ENCODE measurements at places on chromosomes 6 and 20. TPM values are rescaled to one million over a fixed set of nuclear protein-coding genes. Genes with fewer than 3 reads are reported as not detected.
A peak's percentile ranks its signal among the peaks of the same experiment; 100 is the strongest.

The FAM110A gene
- total RNA-seq, result 2.0 TPM

DNA sequence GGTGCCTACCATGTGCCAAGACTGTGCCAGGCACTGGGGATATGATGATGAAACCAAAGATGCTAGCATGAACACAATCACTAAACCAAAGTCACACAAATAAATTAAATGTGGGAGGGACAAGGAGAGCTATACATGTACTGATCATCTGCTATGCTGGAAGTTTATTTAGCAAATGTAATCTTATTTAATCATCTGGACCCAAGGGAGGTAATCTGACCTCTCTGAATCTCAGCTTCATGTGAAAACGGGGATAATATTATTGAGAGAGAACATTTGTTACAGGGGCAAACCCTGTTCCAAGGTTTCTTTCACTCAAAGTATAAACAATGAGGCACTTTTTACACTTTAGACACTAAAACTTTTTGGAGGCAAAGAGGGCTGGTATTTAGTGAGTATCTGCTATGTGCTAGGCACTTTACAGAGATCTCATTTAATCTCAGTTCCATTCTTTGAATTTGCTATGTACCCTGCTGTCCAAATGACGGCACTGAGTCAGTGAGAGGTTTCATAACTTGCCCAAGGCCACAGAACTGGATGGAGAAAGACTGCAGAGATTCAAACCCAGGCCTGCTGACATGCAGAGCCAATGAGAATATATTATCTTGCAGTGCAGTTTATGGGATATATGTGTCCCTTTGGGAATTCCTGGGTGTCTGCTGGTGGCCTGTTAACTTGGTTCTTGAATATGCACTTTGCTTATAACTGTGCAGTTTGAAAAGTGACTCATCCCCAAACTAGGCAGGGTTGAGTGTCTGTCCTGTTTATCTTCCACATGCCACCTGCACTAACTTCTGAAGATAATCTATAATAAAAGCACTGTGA is 3.3 kb upstream of the ASXL1 start:
- DNase-seq, result no peak

- no peak for DNase-seq
Observed at GRCh38 chr6:26104457-26105108, 17.4 kb downstream of the HFE start.

The SLC4A11 gene
- 0.11 TPM for total RNA-seq

The SFT2D1 gene
- total RNA-seq, result 19.3 TPM

The ZNF831 gene
- total RNA-seq, result 0.05 TPM

DNA sequence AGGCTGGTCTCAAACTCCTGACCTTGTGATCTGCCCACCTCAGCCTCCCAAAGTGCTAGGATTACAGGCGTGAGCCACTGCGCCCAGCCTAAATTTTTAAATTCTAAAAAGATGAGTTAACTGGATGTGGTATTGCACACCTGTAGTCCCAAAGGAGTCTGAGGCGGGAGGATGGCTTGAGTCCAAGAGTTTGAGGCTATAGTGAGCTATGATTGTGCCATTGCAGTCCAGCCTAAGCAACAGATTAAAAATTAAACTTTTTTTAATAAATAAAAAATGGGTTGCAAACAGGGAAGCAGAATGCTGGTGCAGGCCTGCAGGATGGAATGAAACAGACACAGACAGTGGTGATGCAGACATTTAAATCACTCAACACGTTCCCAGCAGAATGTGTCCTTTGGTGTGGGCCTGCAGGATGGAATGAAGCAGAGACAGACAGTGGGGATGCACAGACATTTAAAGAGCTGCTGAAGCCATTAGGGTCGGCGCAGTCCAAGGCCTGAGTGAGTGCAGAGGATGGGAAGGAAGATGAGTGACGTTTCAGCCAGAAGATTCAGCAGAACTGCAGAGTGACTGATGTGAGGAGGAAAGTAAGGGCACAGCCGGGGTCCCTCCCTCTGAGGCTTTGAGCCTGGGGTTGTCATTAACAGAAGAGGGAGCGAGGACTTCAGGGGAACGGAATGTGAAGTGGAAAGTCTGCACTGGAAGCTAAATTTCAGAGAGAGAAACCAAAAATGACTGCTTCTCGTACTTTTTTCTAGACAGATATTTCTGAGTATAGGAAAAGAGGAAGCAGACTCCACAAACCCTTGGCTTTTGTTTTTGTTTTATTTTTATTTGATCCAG is 117.5 kb downstream of the RIN2 start:
- DNase-seq, result peak; percentile 29

DNA sequence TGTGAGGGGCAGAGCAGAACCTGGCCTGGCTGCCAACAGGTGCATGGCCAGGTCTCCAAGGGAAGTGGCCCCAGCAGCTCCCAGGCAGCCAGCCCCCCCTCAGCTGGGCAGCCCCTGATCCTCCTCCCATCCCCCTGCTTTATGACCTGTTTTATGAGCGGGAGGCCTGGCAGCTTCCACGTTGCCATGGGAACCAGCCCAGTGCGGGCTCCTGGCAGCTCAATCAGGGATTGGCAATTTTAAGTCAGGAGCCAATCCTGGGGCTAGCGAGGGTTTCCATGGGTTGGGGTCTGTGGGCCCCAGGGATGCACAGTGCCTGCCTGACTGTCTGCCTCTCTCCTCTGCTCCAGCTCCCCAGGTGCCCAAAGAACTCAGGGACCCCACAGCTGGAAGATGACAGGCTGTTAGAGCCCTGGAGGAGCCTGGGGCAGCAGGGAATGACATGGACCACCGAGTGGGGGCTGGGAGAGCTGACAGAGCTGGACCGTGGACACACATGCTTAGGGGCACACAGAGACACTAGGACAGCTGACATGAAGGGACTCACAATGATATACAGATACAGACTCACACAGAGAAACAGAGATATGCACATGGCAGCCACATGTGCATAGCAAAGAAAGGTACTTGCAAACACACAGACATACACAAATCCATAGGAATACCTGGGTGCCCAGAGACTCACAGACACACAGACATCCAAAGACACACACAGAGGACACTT is 56.5 kb upstream of the SIRPA start:
- DNase-seq, result no peak

The KLHDC3 gene
- total RNA-seq, result 108 TPM

The BANF2 gene
- total RNA-seq, result not detected

The ZBP1 gene
- not detected for total RNA-seq

GRCh38 chr20:41145821-41146620 is 8.7 kb downstream of the PLCG1 start:
- peak; percentile 61 for DNase-seq

GRCh38 chr6:69816569-69816968 is 19.8 kb upstream of the LMBRD1 start:
- no peak for DNase-seq

The DDRGK1 gene
- 30.0 TPM for total RNA-seq

DNA sequence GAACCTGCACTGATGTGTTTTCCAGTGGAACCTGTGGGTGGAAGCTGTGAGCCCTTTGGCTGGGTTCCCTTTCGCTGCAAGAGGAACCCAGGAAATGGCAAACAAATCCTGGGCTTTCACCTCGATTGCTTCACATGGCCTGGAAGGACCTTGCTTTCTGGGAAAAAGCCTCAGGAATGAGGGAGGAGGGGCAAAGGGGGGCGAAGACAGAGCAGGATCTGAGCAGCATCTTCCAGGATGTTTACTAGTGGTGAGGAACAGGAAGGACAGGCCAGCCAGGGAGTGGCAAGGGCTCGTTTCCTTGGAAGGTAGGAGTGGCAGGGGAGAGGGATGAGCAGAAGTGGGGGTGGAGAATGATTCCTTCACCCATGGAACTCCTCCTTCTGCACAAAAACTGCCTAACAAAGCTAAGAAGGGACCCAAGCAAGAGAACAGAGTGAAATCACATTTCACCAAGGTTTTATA is 5.9 kb downstream of the SLC2A10 start:
- no peak for DNase-seq

- no peak for DNase-seq
Observed at GRCh38 chr6:100491952-100492670, 27.4 kb upstream of the SIM1 start.

GRCh38 chr6:2037237-2037926 is 208.0 kb downstream of the GMDS start:
- no peak for DNase-seq

GRCh38 chr6:8749465-8749864 is 314.1 kb upstream of the SLC35B3 start:
- DNase-seq, result no peak

DNA sequence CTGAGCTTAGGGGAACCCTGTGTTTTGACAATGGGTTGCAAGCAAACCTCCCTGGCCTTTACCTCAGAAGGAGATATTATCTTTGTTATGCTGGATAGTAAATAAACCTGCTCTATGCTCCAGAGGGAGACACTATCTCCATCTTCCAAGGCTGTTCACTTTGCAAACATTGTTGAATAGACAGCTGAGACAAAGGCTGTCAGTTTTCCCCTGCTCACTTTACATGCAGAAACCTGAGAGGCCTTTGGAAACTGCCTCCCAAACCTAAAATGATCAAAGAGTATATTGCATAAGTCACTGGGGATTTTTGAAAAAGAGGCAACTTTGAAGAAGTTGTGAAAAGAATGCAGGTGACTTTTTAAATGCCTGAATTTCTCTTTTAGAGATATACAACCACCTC is 61.6 kb downstream of the MRAP2 start:
- no peak for DNase-seq

The GMDS gene
- 7.2 TPM for total RNA-seq

The ADGRF5 gene
- 42.1 TPM for total RNA-seq

GRCh38 chr6:143559051-143559660 is 47.6 kb upstream of the FUCA2 start:
- no peak for DNase-seq

- no peak for DNase-seq
Observed at GRCh38 chr6:38503032-38503773, 136.5 kb downstream of the BTBD9 start.

DNA sequence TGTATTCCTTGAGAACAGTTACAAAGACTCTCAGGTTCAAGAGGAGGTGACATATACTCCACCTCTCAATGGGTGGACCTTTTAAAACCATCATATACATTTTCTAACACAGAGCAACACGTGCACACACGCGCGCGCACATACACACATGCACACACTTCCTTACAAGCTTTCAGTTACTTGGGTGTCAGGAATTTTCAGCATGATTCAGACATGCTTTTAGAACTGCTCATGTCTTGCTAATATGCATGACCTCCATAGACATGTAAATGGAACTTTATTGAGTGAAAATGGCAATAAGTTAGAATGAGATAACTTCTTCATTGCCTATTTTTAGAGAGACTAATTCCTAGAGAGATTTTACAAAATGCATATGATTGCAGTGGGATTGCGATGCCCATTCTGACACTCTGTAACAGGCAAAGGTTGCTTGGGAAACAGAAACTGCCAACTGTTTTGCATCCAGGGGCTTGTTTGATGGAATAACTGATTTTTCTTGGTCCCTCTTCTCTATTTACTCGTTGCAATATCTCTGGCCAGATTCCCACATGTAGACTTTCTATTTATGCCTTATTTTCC is 531.4 kb upstream of the RNF217 start:
- DNase-seq, result no peak

- DNase-seq, result no peak
Observed at GRCh38 chr6:28462401-28462800, 19.1 kb upstream of the ZSCAN23 start.

DNA sequence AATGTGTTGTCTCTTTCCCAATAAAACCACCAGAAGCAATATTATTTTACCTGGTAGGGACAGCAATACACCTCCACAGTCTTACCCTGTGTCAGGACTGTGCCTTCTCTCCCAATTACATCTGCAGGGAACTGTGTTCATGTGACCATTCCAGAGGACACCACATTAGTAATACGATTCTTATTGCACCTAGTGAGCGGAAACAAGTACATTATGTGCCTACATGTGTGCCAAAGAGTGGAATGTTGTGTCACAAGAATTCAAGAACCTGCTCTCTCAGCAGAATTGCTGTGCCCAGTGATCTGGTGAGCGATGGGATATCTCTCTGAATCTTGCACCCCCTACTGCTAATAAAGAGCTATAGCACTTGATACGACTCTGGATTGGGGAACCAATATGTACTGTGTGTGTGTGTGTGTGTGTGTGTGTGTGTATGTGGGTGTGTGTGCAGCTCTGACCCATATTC is 57.4 kb upstream of the FOXC1 start:
- DNase-seq, result no peak

DNA sequence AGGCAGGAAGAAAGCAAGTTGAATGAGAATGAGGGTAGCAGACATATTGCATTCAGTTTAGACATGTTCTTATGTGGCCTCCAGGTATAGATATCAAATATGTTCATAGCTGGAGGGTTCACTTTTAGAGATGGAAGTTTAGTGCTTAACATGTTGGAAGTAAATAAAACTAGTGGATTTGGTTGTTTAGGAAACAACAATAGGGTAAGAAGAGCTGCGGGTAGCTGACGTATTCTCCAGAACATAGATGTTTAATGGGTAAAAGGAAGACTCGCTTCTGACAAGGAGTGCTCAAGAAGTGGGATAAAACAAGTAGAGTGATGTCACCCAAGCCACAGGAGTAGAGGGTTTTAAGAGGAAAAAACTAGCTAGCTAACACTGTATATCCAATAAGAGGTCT is 128.4 kb upstream of the COL21A1 start:
- DNase-seq, result no peak

The ADGB gene
- total RNA-seq, result not detected

The TRIM40 gene
- total RNA-seq, result not detected

The CALHM5 gene
- total RNA-seq, result 2.1 TPM

All from left ventricle myocardium inferior (tissue), 1 donor.